ENCODE measurements at places on chromosomes 11 and 22.

GRCh38 chr11:68041617-68042218 is 2.9 kb downstream of the TCIRG1 start:
- DNase-seq, result no peak

- DNase-seq, result no peak
Measured at GRCh38 chr11:116093065-116093464, 588.9 kb upstream of the CADM1 start.

DNA sequence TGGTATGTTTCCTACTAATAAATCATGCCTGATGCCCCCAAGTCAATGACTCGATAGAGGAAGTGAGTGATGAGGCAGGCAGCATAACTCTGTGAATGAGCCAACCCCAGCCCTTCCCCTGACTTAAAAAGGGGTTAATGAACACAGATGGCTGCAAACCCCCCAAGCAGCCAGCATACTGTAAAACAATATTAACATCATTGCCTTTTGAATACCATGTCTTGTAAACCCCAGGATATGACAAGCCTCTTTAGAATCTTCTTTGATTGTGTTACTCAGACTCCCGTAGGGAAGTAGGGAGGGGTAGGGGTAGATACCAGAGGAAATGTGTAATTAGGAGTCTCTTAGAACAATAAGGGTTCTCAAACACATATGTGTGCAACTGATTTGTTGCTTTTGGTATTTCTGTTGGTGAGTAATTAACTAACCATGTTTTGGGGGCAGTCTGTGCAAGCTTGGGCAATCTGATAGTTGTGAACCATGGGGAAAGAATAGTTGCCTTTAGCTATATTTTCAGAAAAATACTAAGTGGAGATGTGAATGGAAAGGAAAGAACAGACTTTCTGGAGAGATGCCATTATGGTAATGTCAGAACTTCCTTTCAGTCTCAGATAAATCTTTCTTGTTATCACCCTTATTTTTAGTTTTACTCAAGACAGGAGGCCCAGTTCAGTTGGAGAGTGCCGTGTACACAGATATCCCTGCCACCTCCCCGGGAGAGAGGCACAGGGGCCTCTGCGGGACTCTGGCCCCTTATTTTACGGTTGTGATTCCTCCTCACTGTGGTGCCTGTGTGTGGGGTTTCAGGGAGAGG is 701.8 kb downstream of the NTM start:
- no peak for DNase-seq

DNA sequence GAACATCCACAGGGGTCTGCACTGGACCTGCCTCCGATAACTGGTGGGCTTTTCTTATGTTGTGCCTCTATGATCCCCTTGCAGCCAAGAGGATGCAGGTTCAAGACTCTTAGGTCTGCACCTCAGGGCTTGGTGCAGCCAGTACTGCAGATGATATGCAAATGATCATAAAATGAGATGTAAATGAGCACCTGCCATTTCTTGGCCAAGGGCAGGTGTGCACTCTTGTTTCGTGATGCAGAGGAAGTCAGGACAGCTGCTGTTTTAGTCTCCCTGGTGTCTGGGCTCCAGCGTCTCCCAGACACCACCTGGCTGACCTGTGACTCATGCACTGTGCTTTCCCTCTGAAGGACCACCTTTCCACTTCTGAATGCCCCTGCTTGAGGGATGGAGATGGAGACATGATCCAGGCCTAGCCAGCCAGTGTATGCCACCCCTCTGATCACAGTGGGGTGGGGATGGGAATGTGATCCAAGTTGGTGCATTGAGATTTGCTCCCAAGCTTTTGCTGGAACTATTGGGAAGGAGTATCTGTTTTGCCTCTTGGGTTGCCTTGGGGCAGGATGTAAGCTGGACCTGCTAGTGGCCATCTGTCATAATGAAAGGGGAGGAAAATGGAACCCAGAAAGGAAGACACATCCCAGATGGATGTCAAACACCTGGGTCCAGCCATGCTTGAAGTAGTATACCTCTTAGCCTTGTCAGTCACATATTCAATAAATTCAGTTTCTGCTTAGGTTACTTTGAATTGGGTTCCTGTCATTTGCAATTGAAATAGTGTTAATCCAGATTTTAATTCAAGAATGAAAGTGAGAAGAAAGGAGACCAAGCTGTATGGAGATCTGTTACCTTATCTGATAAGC is 3.3 kb upstream of the KCNJ11 start:
- no peak for DNase-seq

GRCh38 chr11:46987183-46987582 is 50.6 kb downstream of the CSTPP1 start:
- DNase-seq, result no peak

- DNase-seq, result no peak
Measured at GRCh38 chr11:79116600-79116999, 324.2 kb downstream of the TENM4 start.

GRCh38 chr11:30861531-30861930 is 275.4 kb upstream of the MPPED2 start:
- DNase-seq, result no peak

GRCh38 chr11:1651411-1651980 is 21.9 kb downstream of the KRTAP5-5 start:
- no peak for DNase-seq
